Osteocyte (in vitro differentiated cells): ENCODE measurements at places on chromosomes 1 and 21. TPM values are rescaled to one million over a fixed set of nuclear protein-coding genes. Genes with fewer than 3 reads are reported as not detected.

SYDE2 gene
- 6.0 and 6.3 TPM in 2 replicates for total RNA-seq

GRCh38 chr1:6614019-6614928 lies 743 bp downstream of the PHF13 start:
- DNase-seq = no peak

DAP3 gene
- 78.0 and 85.2 TPM in 2 replicates for total RNA-seq

DNA sequence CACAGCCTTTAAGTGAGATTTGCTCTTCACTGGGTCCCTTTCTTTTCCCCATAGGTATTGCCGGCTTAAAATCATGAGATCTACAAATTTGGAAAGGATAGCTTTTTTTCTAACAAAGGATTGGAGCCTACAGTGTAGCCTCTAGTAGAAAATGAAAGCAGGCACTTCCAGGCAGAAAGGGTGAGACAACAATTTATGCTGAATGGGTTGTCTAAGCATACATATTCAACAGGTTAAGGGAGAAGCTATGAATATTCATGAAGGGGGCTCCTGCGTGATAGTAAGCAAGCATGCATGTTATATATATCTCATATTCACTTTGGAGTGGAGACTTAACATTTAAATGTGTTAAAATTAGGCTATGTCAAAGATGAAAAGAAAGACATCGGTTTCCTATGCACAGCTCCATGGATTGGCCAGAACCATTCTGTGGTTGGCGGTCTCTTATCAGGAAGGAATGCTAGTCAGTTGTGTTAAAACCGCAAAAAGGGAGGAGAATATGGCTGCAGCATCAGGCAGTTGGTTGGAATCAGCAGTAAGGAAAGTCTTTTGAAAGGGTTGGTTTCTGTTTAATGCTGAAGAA lies 66.0 kb downstream of the VCAM1 start:
- no peak for DNase-seq

ACTA1 gene
- total RNA-seq = 0.55 TPM in 1 of 2 replicates, not detected in the other

- DNase-seq = no peak
These were observed 20.3 kb downstream of the TTC13 start for GRCh38 chr1:230958370-230958769.

DNA sequence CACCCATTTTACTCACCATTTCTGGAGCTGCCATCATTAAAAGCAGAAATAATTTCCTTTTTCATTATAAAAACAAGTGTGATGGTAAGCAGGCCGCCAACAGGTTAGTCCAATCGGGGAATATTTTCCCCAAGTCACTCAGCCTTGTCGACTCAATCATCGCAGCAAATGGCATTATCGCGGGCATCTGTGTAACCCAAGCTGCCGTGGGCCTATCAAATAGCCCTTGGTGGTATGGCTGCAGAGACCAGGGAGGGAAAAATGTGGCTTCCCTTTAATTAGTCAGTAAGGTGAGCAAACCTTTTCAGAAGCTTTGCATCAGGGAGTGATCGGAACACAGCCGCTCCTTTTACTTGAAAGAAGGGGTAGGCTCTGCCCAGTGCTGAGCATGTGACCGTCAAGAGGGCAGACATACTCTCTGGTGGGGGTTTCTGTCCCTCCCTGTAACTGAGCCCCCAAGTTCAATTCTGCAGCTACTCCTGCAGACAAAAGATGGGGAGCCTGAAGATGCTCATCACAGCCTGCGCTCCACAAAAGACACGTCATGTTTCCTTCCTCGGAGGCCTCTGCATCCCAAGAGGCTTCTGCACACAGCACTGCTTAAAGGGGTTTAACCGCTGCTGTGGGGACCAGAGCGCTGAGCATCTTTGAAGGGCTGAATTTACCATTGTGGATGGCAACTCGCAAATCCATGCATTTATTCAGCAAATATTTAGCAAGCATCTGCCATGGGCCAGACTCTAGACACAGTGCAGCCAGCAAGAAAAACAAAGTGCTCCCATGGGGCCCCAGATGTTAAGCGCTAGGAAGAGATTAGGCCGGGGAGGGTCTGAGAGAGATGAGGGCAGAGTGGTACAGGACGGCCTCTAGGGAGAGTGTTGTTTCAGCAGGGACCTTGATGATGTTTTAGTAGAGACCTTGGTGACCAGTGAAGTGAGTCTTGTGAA lies 1.2 kb upstream of the TMPRSS3 start:
- no peak for DNase-seq

- peak; percentile 32 for DNase-seq
These were observed 4.2 kb downstream of the CD244 start for GRCh38 chr1:160858507-160858906.

FAM72C gene
- 0.27 and 0.65 TPM in 2 replicates for total RNA-seq

GJC2 gene
- 1.6 TPM in 2 replicates for total RNA-seq

PALMD gene
- 7.0 and 8.6 TPM in 2 replicates for total RNA-seq

DNA sequence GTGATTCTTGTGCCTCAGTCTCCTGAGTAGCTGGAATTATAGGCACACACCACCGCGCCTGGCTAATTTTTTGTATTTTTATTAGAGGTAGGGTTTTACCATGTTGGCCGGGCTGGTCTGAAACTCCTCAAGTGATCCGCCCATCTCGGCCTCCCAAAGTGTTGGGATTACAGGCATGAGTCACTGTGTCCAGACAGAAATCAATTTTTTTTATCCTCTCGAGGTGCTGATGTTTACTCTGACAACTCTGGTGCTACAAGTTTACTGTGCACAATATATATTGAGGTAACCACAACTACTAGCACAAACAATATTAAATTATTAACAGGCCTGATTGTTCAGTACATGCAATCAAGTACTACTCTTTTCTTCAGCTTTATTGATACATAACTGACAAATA lies 39.7 kb downstream of the F13B start:
- no peak for DNase-seq

LCE1A gene
- not detected in 2 replicates for total RNA-seq

LRRN2 gene
- total RNA-seq = not detected in 2 replicates

FMO5 gene
- total RNA-seq = 1.8 and 2.2 TPM in 2 replicates

DNA sequence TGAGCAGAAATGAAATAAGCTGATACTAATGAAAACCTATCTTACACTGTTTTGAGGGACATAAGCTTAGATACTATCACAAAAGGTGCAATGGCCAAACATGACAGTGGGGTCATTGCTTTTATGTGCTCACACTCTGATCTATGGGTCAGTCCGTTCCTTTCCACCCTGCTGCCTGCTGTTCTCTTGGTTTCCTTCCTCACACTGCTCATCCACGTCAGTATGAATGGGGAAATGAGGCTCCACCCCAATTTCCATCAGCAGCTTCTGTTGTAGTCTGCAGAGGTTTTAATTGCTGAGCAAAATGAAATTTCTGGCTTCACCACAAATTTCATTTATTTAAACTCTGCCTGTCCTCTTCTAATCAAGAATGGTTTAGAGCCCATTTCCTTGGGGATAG lies 155.2 kb downstream of the GABPA start:
- no peak for DNase-seq

DNA sequence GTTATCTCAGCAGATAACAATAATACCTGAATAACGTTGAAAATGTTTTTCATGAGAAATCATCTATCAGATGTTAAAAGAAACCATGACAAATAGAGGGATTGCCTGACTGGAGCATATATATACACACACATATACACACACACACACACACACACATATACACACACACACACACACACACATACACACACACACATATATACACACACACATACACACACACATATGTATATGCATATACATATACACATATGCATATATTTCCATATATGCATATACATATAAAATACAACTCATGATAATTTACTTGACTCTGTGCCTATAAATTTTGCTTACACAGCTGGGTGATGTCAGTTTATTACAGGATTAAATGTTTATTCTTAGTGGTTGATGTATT lies 847.3 kb upstream of the ADAMTS5 start:
- DNase-seq = no peak

- DNase-seq = no peak
These were observed 6.1 kb upstream of the PSEN2 start for GRCh38 chr1:226864311-226864710.

DNA sequence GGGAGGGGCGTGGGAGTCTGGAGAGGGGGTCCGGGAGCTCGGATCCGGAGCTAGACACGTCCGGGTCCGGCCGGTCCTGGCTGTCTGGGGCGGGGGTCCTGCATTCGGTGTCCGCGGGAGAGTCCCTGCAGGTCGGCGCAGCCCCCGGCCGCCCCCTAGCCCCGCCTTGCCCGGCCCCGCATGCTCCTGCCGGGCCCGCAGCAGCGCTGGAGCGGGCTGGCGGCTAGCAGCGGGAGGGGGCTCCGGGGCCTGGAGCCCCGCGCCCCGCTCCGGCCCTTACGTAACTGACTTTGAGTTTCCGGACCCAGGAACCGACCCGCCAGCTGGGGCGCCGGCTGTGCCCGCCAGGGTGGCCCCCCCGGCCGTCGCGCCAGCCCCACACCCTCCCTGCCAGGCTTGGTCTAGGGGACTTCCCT lies 26.9 kb upstream of the EPB41 start:
- DNase-seq = no peak

- no peak for DNase-seq
These were observed 27.1 kb upstream of the SHE start for GRCh38 chr1:154529308-154529707.

DNA sequence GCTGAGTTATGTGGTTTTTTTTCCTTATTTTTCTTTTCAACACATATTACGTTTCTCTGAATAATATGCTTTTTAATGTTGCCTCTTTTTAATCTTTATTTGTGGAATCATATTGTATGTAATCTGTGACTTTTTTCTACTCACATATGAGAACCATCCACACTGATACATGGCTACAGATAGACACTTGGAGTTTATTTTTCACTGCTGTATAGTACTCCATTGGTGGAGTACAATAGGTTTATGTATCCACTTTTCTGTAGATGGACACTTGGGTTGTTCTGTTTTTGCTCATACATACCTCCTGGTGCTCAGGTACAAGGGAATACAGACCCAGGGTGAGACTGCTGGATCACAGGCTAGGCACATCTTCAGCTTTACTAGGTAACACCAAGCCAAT lies 71.5 kb upstream of the ERG start:
- DNase-seq = no peak

GRCh38 chr1:87718241-87718950 lies 389.7 kb downstream of the LMO4 start:
- DNase-seq = no peak

SELENBP1 gene
- 8.1 and 10.2 TPM in 2 replicates for total RNA-seq

COL8A2 gene
- 8.2 and 10.1 TPM in 2 replicates for total RNA-seq

DNA sequence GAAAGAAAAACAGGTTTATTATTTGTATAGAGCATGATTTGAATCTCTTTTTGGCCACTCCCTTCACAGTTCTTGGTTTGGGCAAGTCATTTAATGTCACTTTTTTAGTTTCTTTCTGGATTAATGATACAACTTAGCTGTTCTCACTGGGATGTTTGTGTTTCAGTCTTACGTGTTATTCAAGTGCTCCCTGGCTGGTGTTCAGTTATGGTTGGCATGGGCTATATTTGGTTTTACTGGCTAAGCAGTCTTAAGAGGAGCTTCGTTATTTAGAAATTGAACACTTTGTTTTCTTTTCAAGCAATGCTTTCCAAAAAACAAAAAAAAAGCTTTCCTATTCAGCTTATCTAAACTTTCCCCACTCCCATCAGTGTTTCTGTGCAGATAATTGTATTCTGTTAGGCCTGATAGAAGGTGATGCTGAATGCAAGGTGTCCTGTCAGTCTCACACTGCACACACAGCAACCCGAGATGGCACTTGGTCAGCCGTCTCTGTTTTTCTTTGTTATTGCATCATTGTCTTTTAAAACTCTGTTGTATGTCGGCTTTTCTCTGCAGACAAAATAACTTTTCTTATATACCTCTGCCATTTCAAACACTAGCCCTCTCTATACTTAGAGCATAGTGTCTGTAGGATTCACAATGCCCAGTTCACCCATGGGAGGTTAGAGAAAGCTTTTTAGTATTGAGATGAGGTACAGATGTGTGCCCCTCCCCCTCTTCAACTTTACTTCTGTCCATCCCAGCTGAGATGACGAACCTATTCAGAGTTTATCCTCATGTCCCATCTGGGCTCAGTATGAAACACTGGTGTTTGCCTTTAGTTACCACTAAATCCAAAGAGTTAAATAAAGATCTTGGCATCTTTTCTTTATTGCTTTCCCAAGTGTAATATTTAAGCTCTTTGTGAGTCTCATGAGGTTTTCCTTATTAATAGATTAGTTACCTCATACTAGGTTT lies 80.2 kb downstream of the VPS13D start:
- no peak for DNase-seq

GRCh38 chr1:60978421-60979357 lies 103.7 kb upstream of the NFIA start:
- no peak for DNase-seq

GRCh38 chr1:15245593-15246360 lies 1.2 kb upstream of the FHAD1 start:
- no peak for DNase-seq

DNA sequence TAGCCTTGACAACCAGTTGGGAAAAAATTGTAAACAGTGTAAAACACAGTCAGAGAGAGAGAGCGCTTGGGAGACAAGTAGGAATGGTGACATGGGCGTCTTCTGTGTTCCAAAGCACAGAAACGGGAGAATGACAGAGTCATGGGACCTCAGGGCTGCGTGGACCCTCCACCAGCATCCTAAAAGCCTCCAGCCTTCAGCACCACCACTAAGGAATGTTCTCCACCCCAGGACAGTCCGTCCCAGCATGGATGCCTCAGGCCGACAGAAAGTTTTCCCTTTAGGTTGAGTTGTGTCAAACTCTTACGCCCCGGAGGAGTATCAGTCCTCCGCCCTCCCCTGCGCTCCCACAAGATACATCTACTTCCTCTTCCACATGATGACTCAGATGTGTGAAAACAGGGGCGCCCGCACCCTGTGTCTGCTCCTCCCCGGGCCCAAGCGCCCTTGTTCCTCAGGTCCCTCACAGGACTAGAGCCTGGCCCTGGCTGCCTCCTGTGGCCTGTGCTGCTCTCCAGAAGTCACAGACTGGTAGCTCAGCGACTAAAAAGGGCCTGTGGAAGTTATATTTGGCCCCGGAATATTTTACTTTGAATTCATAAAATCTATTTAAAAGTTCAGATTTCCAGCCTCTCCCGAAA lies 63.9 kb upstream of the EFHD2 start:
- DNase-seq = no peak

SERINC2 gene
- 4.2 and 4.5 TPM in 2 replicates for total RNA-seq

WLS gene
- 334 and 341 TPM in 2 replicates for total RNA-seq

- peak; percentile 80 for DNase-seq
These were observed 519 bp downstream of the RERE start for GRCh38 chr1:8816831-8817411.

- no peak for DNase-seq
These were observed 13.3 kb downstream of the MSTO1 start for GRCh38 chr1:155623357-155623756.

AKIRIN1 gene
- total RNA-seq = 42.5 and 42.7 TPM in 2 replicates

GRCh38 chr1:15031251-15031933 lies 122.2 kb upstream of the TMEM51 start:
- no peak for DNase-seq

GRCh38 chr1:9720785-9721605 lies 69.5 kb downstream of the PIK3CD start:
- DNase-seq = no peak

- no peak for DNase-seq
These were observed 34.5 kb upstream of the GPR37L1 start for GRCh38 chr1:202088206-202088605.
